ENCODE measurements at places on chromosomes 3 and 15.

DNA sequence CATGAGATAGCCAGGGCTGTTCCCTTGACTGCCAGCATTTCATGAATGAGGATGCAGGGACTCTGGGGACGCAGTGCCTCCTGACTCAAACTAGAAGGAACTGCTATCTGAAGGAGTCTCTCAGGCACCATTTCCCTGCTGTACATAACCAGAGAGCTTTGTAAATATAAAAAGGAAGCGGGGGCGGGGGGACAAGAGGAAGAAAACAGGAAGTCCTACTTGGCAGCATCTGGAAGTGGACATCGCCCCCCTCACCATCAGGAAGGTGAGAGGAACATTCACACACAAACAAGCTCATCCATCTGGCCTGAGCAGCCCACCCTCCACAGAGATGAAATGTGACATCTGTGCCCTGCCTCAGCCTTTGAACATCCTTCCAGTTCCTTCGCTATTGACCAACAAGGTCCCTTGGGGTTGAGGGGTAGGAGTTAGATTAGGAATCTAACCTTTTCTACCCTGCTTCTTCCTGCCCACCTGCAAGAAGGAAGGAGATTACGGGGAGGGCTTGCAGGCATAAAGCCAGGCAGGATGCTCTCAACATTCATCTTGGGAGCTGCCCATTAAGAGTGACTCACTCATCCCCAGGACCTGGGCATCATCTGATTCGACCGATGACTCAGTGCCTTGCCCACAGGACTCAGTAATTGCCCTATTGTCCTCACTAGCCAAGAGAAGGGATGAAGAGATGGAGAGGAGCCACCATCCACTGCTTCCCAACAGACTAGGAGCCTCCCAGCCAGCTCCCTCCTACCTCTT is 31.9 kb downstream of the SH3BP5 start:
- no peak for DNase-seq

DNA sequence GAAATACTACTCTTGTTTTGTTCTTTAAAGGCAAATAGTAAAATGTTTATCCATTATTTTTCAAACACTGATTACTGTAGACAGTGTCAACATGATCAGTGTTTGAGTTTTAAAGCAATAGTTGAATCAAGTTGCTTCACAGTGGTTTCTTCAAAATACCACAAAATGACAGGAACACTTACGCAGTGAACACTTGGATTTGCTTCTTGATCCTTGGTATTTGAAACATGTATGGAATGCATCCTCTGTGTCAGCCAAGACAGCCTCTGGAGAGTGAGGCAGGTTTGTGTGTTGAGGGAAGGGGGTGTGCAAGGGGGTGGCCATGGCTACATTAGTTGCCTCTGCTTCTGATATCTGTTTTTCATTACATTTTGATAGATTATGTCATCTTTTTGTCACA is 413.0 kb downstream of the RBMS3 start:
- DNase-seq = no peak

- no peak for DNase-seq
Measured at GRCh38 chr3:124260206-124260915, 268.4 kb upstream of the ROPN1 start.

DNA sequence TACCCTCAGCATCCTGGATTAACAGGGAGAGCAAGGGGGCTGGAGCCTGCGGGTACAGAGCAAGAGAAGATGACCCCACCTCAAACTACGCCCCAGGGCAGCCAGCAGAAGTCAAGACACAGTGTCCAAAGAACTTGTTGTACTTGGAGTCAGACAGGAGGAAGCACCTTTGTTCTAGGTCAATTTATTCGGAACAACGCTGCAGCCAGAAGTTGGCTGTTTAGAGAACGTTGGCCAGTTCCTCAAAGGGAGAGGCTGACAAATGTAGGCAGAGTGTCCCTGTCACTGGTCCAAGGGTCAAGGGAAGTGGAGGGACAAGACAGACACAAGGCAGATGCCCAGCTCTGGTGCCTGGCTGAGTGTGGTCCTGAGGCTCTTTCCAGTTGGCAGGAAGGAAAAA is 32.1 kb upstream of the PIAS1 start:
- no peak for DNase-seq

GRCh38 chr3:62574266-62574898 is 201.0 kb upstream of the FEZF2 start:
- no peak for DNase-seq

DNA sequence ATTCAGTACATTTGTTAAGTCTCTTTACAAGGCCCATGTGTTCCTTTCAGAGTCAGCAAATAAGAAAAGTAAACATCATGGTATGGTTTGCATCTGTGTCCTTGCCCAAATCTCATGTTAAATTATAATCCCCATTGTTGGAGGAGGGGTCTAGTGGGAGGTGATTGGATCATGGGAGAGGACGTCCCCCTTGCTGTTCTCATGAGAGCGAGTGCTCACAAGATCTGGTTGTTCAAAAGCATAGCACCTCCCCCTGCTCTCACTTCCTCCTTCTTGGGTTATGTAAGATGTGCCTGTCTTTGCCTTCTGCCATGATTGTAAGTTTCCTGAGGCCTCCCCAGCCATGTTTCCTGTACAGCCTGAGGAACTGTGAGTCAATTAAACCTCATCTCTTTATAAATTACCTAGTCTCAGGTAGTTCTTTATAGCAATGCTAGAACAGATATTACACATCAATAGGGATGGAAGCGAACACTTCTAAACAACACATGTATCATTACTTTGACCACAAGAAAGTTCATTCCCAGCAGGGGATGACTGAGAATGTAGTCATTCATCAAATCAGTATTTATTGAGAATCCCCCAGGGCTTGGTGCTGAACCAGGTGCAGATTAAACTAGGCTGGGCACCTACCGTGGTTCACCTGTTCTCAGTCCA is 4.1 kb downstream of the EFCAB12 start:
- no peak for DNase-seq

DNA sequence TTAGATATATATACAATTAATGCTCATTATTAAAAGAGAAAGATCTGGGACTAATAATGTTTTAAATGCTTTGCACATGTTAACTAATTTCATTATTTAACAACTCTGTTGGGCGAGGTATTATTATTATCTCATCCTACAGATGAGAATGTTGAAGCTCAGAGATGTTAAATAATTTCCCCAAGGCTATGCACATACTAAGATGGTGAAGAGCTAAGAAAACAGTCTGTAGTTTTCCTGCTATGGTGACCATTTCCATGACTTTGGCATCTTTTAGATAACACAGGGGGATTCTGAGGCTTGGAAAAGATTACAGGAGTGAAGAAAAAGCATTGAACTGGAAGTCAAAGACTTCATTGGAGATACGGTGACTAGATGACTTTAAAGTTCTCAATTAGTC is 226.7 kb downstream of the ZMAT3 start:
- no peak for DNase-seq

GRCh38 chr3:122975163-122975923 is 52.2 kb downstream of the SEMA5B start:
- no peak for DNase-seq

- DNase-seq = no peak
Measured at GRCh38 chr3:62774221-62774620, 101.0 kb downstream of the CADPS start.

GRCh38 chr15:86268558-86268957 is 188.9 kb downstream of the AGBL1 start:
- DNase-seq = no peak

- no peak for DNase-seq
Measured at GRCh38 chr3:118734664-118735063, 300.0 kb downstream of the IGSF11 start.

DNA sequence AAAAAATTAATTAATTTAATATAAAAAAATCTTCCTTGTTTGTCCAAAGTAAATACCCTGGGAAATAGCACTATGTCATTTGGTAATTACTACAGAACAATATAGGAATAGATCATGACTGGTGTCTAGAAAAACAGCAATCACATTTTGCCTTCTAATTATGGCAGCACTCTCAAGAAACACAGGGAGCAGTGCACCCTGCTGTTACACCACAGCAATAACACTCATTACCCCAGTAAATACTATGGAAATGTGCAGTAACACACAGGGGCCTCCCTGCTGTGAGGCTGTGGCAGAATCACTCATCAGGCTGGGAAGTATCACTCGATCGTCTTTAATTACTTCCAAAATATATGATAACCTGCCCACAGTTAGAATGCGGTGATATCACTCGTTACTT is 646.0 kb downstream of the TUSC7 start:
- DNase-seq = no peak

GRCh38 chr15:77599899-77600298 is 32.8 kb downstream of the LINGO1 start:
- DNase-seq = no peak

DNA sequence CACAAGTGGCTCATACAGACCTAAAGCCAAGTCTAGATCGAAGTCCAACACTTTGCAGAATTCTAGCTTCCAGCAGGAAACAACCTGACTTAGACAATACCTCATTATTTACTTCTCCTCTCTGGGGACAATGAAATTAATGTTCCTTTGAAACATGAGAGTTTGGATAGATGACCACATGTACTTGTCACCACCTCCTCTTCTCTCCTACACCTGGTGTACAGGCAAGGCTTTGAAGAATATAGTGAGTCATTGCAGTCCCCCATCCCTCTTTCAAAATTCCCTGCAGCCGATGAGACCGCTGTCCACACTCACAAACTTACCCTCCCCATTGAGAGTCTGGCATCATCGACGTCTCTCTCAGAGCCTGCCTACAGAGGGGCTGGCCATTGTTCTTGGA is 189.0 kb upstream of the HES1 start:
- DNase-seq = no peak

- no peak for DNase-seq
Measured at GRCh38 chr15:39628546-39629257, 47.8 kb downstream of the THBS1 start.

- no peak for DNase-seq
Measured at GRCh38 chr15:68040144-68040543, 14.0 kb upstream of the PIAS1 start.

- DNase-seq = no peak
Measured at GRCh38 chr3:51343918-51344687, 41.0 kb upstream of the MANF start.

GRCh38 chr3:127123533-127123932 is 69.4 kb upstream of the PRR23E start:
- no peak for DNase-seq

DNA sequence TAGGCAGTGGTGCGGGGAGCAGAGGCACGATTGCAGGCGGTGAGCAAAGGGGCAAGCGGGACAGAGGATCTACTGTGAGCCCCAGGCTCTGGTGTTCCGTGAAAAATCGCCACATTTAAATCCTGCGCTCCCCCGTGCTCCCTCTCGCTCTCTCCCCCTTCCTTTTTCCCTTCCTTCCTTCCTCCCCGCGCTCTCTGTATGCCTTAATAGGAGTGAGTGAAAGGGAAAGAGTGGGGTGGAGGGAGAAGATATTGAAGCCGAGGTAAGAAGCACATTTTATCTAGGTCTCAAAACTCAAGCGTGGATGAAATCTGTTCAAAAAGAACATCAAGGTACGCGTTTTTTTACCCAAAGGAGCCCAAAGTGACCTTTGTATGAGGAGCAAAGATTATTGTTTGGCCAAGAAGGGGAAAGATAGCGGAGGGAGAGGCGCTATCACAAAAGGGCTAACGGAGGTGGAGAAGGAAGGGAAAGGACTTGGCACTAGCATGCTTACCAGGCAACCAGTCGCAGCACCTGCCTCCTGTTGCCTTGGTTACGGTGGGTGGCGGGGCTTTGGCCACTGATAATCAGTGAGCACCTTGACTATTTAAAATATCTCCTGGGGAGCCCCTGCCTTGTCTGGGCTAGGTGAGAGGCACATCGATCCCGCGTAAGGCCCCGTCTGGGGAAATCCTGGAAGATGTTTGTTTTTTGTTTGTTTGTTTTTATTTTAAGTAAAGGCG is 14.9 kb upstream of the AEN start:
- DNase-seq = no peak

GRCh38 chr15:40081691-40082194 is 26.9 kb downstream of the BMF start:
- DNase-seq = no peak

GRCh38 chr3:2920103-2920502 is 190.1 kb downstream of the IL5RA start:
- DNase-seq = no peak

DNA sequence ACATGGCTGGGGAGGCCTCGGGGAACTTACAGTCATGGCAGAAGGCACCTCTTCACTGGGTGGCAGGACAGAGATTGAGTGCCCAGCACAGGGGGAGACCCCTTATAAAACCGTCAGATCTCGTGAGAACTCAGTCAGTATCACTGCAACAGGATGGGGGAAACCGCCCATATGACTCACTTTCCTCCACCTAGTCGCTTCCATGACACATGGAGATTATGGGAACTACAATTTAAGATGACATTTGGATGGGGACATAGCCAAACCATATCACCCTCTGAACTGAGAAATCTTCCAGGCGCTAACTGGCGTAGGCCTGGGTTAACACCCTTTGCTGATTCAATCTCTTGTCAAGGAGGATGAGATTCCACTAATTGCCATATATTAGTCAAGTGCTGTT is 392.3 kb downstream of the FEZF2 start:
- DNase-seq = no peak
